CD4-positive, alpha-beta T cell treated with Interleukin-2 at 100 ng/mL for 4 hours (primary cell): ENCODE measurements at places on chromosomes 16 and 17.

DNA sequence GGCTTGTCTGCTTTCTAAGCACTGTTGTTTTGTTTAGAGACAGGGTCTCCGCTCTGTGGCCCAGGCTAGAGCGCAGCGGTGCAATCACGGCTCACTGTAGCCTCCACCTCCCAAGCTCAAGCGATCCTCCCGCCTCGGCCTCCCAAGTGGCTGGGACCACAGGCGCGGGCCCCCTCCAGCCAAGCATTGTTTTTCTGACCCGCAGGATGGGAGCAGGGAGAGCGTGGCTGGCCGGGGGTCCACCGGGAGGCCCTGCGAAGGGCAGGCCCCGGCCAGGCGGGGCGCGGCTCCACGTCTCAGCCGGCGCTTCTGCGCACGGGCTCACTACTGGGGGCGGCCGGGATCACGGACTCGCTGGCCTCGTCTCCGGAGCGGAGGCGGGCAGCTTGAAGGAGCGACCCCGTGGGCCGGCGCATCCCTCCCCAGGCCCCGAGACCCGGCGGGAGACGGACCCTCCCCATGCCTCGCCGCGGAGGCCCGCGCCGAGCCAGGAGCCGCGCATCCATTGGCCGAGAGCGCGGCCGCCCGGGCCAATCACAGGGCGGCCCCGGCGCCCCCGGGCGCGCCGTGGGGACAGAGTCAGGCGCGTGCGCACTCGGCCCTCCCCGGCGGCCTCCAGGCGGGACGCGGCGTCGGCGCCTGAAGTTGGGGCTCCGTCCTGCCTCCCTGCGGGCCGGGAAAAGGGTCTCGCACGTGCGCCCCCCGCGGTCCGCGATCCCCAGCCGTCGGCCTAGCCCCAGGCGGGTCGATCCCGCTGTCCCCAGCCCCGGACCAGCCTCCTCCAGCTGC lies 24.9 kb downstream of the ACTG1 start:
- DNase-seq, result peak; percentile 73

- no peak for DNase-seq
These were observed 7.5 kb downstream of the CACNG1 start for GRCh38 chr17:67051837-67052236.

DNA sequence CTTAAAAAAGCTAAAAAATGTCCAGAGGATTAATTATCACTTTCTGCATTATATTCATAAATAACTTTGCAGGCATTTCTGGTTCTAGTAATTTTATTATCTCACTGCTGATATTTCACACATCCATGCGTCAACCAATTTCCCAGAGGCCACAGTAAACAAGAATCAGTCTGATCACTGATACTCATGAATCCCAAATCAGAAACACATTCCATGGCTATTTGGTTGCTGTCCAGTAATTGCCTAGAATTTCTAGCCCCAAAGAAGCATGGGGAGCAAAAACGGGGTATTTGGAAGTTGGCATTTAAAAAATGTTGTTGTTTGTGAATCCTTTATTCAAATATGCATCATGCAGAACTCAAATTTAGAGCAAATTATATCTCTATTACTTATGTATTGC lies 244.8 kb downstream of the CDH8 start:
- no peak for DNase-seq

DNA sequence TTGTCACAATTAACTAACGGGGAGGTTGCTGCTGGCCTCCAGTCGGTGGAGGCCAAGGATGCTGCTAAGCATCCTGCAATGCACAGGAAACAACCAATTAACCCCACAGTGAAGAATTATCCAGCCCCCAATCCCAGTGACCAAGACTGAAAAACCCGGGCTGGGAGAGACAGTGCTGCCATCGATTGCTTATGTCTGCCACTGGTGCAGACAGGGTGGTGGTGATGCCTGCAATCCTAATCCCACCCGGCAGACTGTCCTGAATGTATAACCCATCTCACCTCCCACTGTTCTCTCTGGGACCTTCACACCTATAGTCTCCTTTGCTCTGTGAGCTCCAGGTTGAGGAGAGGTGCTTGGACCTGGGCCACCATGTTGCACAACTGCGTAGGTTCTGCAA lies 42.3 kb upstream of the KLHDC4 start:
- DNase-seq, result no peak

- no peak for DNase-seq
These were observed 173.1 kb downstream of the RPTOR start for GRCh38 chr17:80717720-80718083.

GRCh38 chr17:74157366-74157765 lies 46.1 kb upstream of the RPL38 start:
- no peak for DNase-seq

GRCh38 chr17:18186627-18186982 lies 3.0 kb downstream of the ALKBH5 start:
- no peak for DNase-seq

GRCh38 chr17:273981-274832 lies 78.4 kb downstream of the RPH3AL start:
- no peak for DNase-seq

DNA sequence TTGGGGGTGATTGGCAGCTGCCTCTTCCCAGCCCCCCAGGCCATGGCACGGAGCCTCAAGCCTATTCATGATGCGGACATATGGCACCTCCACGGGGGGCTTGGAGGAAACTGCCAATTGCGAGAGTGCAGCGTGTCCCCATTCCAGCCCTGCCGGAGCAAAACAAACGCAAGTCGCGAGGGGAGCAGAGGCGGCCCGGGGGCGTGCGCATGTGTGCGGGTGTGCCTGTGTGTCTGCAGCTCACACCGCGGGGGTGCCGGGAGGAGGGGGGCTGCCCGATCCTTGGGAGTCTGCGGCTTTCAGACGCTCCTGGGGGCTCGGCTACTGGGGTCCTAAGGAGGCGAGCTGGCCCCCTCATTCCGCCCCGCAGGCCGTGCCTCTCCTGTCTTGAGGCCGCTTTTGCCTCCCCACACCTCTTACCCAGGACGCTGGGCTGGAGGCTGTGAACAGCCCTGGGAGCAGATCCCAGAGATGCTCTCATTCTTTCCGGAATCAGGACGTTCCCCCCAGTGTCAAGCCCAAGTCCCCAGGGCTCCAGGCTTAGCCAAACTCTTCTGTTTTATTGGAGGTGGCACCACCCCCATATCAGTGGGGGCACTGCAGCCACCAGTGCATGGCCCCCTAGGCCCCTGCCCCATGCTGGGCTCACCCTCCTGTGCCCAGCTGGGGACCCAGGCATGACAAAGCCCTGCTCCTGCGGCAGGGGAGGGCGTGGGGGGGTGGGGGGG lies 29.1 kb downstream of the ENDOV start:
- no peak for DNase-seq

DNA sequence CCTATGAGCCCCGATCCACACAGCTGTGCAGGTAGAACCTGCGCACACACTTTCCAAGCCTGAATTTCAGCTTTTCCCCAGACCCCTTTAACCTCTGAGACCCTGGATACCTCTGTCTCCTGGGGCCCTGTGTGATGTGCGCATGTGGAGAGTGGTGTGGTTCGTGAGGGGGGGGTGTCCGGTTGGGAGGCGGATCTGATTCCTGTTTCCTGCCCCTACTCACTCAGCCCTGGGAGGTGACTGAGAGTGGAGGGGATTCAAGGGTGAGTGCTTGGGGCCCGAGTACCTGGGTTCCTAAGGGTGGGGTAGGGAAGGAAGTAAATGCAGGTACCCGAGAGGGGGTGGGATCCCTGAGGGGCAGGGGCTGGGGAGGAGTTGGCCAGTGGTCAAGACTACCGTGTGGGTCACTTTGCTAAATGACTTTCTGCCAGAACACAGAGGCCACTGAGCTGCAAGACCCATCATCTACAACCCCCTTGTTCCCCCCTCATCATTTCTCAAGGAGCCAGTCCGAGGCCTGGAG lies 621 bp downstream of the ARHGEF15 start:
- no peak for DNase-seq

GRCh38 chr16:84177741-84178073 lies 9.2 kb downstream of the TAF1C start:
- DNase-seq, result no peak

- DNase-seq, result no peak
These were observed 30.7 kb downstream of the VAC14 start for GRCh38 chr16:70770291-70770625.

DNA sequence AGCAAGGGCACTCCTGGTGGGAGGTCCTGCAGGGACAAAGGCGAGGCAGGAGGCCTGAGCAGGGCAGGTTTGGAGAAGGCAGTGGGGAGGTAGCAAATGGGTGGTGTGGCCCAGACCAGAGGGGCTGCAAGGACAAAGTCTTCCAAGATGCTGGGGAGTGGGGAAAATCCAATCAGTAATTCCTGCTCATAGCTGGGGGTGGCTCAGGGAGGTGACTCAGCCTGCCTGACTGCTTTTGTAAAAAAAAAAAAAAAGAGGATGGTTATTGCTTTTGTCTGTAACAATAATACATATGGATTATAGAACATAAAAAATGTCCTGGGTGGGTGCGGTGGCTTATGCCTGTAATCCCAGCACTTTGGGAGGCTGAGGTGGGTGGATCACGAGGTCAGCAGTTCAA lies 5.2 kb downstream of the IL34 start:
- DNase-seq, result no peak

GRCh38 chr17:49757151-49757777 lies 6.7 kb downstream of the FAM117A start:
- DNase-seq, result no peak
